ENCODE measurements at places on chromosomes 1 and 21.

GRCh38 chr1:177256153-177257075 is 85.7 kb downstream of the BRINP2 start:
- DNase-seq, result peak; percentile 77

- DNase-seq, result no peak
These were observed 523.6 kb downstream of the SMYD3 start for GRCh38 chr1:245983294-245983967.

- DNase-seq, result no peak
These were observed 204.9 kb upstream of the CACYBP start for GRCh38 chr1:174794861-174795260.

DNA sequence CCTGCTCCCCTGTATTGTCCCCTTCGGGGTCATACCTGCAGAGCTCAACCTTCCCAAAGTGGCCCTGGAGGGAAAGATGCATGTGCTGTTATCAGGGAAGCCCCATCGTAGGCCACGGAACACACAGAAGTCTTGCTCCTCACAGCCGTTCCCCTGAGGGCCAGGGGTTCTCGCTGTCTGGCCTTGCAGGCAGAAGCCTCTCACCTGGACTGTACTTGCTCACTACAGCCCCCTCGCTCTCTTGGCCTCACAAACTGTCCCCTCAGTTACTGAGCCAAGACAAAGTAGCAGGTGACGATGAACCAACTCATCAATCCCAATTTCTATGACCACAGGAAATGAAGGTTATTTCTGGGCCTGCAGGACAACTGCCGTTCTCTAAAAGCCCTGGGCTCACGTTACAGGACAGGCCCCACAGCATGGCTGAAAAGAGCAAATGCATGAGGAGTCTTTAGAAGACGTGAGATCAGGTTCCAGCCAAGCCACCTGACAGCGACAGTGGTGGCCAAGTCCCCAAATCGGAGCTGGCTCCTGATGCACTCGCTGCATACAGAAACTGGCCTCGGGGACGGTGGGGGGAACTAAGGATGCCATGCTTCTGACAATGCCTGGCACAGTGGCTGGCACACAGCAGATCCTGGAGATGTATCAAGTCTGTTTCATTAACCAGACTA is 95.0 kb downstream of the RAVER2 start:
- no peak for DNase-seq

DNA sequence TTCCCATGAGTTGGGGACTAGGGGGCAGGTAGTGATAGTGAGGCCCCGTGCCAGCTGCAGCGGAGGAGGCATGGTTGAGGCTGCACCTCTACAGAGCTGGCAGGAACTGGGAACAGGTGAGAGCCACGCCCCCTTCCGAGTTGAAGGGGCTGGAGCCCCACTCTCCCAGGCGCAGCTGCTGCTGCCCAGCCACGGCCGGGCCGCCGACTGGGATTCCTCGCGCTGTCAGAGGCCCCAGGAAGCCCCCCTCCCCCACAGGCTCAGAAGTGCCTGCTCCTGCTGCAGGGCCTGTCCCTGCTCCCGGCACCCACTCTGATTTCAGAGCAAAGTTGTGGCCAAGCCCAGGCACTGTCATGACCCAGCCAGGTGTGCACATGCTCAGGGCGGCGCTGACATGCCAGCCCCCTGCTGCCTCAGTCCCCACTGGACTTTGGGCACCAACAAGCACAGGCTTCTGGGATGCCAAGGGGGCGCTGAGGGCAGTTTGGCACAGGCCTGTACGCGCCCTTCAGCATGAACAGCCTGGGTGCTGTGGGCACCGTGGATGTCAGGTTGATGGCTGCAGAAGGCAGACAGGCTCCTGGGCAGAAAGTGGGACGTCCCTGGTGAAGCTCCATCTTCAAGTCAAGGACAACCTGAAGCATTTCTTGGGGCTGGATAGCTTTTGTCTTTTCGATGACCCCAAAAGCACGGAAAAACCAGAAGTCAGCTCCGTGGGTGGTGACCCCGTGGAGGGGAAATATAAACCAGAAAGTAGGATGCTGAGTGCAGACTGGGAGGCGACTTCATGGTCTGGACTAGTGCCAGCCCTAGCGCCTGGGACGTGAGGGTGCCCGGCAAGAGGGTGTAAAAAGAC is 121.5 kb downstream of the SIM2 start:
- no peak for DNase-seq

- no peak for DNase-seq
These were observed 95.6 kb upstream of the C1orf87 start for GRCh38 chr1:60169206-60169605.

GRCh38 chr1:109502364-109502851 is 7.1 kb downstream of the AMIGO1 start:
- DNase-seq, result no peak

DNA sequence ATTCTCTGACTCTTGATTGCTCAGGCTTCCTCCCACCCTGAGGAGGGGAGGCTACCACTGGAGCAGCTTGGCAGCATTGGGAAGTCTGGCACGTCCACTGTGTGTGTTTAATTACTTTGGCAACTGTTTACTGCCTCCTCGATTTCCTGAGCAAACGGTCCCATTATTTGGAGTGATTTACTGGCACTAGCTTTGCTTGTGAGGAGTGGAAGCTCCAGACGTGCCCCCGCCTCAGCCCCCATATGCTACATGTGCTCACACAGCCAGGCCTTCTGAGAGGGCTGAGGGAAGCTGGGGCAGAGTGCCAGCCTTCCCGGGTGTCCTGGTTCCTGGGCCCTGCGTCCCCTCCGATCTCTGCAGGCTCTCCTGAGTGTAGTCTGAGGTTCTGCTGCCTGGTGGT is 306.2 kb downstream of the PTPRU start:
- no peak for DNase-seq

DNA sequence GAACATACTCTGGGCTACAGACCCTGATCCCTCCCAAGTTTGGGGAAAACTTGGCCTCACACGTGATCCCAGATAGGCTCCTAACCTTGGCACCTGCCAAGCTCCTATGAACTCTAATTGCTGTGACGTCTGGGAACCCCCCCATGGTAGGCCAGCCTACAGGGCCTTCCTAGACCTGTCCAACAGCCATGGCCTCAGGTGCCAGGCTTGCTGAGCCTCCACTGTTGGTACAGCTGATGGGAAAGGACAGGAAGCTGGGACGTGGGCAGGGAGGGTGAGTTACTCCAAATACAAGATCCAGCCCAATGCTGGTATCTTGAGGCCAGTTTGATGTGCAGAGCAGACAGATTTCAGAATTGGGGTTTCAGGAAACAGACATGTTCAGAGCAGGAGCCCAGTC is 19.1 kb downstream of the SMIM12 start:
- DNase-seq, result no peak

DNA sequence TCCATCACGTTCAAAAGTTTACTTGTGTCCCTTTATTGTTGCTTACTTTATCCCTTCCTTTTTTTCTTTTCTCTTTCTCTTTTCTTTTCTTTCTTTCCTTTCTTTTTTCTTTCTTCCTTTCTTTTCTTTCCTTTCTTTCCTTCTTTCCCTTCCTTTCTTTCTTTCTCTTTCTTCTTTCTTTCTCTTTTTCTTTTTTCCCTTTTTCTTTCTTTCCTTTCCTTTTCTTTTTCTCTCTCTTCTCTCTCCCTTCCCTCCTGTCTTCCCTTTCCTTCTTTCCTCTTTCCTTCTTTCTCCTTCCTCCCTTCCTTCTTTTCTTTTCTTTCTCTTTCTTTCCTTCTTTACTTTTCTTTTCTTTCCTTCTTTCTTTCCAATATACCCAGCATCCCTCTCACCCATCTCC is 391.2 kb downstream of the DPYD start:
- no peak for DNase-seq

DNA sequence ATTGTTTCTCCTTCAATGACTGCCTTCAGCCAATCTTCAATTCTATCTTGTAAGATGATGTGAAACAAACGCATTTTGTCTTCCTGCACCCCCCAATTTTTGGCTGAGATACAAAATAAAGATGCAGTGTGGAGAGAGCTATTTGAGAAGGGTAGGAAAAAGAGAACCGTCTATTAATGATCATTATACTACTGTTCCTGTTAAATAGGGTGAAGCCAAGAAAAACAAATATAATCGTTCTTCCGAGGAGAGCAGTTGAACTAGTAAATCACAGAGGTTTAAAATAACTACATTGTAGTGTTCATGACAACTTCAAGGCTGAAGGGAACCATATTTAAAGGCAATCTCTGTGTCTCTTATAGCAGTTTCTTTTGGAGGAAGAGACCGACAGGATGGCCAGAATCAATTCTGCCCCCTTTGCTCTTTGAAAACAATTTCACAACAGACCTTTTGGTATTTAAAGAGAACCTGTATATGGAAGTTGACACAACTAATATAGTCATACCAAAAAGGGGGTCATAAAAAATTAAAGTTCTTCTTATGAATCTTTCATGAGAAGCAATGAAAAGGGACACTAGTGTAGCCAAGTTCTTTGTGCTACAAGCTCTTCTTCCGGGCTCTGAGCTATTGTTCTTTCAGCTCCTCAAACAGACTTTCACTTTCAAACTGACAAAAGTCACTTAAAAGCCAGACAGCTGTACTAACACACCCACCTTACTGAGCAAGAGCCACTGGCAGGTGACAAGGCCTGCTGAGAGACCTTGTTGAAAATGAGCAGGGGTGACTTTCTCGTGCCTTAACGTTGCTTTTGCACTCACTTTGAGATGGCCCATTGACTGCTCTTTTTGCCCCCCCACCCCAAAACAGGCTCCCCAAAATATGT is 30.9 kb downstream of the PROX1 start:
- DNase-seq, result no peak

- DNase-seq, result no peak
These were observed 459.6 kb downstream of the PTPRC start for GRCh38 chr1:199098468-199098867.

GRCh38 chr1:56477164-56478111 is 101.9 kb downstream of the PLPP3 start:
- no peak for DNase-seq

DNA sequence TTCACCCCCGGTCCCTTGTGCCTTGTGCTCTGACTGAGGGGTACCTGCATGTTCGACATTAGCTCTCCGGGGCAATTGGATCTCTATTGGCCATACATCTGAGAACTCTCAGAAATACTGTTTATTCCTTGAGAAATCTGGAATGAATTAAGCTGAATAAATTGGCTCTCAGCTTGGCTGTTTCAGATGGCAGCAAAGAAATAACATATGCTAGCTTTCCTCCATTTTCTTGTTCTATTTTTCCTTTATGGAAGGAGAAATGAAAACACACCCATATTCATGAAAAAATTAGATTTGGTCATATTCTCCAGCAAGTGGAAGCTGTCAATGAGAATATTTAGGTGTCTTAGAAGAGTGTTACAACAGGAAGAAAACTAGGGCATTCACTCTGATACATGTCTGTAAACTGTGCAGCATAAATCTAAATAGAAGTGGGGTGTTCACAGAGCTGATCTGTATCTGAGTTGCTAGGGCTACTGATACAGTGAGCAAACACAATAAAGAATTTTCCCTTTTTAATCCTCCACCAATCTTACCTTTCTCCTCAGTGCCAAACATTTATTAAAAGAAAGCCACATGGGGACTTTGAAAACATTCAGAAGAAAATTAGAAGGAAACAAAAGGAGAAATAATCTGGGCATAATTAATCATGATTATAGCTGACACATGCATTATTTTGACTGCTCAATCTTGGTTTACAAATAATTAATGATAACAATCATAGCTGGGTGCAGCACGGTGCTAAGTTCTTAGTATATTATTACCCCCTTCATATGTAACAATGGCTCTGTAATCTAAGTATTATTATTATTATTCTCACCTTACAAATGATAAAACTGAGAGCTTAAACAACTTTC is 671.9 kb upstream of the USP24 start:
- DNase-seq, result no peak

DNA sequence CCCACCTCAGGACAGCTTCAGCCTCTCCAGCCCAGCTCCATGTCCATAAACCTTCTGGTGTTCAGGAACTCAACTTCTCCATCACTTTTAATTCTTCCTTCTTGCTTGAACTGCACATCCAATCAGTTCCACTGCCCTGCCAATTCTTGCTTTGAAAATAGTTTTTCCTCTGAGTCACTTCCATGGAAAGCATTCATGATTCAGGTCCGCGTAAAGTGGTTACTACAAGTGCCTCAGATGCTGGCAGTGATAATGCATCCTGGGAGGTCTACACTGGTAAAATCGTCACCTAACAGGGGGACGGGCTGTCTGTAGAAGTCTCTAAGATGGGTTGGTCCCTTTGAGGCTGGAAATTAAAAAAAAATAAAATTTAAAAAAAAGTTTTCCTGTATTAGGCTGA is 25.9 kb upstream of the RCAN1 start:
- DNase-seq, result peak; percentile 70

DNA sequence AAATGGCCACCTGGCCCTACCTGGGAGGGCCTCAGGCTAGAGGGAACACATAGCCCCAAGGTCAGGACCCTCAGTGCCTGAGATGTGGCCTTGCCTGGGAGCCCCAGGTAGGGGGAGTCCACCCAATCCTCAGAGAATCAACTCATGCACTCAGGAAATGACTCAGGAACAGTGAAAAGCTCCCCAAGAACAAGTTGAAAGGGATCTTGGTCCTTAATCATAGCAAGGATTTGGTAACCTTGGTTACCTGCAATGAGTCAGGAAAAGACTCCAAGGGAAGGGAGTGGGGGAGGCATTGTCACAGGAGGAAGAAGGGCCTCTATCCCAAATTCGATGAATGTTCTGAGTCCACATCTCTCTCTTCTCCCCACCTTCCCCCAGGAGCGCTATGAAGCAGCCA is 17.0 kb downstream of the MAP7D1 start:
- peak; percentile 78 for DNase-seq

- peak; percentile 46 for DNase-seq
These were observed 84.6 kb upstream of the BMP8A start for GRCh38 chr1:39406533-39407450.

DNA sequence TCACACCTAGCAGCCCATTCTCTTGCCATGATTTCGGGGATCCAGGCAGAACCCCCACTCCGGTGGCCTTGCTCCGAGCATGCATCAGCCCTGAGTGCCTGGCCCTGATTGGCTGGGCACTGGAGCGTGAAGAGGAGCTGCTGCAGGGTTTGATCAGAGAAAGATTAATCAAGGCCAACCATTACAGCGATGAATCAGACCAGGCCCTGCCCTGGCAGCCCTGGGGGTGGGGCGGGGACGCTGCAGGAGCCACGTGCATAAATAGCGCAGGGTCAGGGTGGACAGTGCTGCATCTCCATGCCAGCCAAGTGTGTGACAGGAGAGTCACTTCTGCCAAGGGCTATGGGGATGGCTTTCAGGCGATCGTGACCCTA is 3.4 kb upstream of the FAM131C start:
- DNase-seq, result peak; percentile 90

DNA sequence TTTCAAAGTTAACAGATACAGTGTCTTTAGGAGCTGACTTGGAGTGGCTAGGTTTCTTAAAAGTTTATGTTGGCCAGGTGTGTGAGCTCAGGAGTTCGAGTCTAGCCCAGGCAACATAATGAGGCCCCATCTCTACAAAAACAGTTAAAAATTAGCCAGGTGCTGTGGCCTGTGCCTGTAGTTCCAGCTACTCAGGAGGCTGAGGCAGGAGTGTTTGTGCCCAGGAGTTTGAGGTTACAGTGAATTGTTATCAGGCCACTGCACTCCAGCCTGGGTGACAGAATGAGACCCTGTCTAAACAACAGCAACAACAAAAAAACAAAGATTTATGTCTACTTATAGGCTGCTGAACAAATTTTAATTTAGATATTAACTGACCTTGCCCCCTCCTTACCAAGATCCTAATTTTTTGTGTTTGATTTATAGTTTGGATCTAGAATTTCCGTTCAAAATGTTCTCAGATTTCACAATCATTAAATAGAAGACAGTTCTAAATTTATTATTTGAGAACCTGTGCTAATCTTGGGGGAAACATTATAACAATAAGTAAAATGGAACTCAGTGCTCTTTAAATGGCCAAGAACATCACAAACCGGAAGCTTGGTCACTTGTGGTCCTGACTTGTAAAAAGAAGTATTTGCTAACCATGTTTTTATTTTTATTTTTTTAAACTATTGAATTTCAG is 67.8 kb downstream of the POU2F1 start:
- DNase-seq, result no peak

- no peak for DNase-seq
These were observed 766 bp downstream of the AGO4 start for GRCh38 chr1:35808450-35809113.
